ENCODE measurements at places on chromosomes 12 and 14. TPM values are rescaled to one million over a fixed set of nuclear protein-coding genes. Genes with fewer than 3 reads are reported as not detected.
A peak's percentile ranks its signal among the peaks of the same experiment; 100 is the strongest.

GRCh38 chr12:47821346-47821706 is 1.6 kb upstream of the HDAC7 start:
- DNase-seq: peak; percentile 22

- DNase-seq: no peak
Observed at GRCh38 chr12:130788515-130788914, 50.5 kb downstream of the STX2 start.

DNA sequence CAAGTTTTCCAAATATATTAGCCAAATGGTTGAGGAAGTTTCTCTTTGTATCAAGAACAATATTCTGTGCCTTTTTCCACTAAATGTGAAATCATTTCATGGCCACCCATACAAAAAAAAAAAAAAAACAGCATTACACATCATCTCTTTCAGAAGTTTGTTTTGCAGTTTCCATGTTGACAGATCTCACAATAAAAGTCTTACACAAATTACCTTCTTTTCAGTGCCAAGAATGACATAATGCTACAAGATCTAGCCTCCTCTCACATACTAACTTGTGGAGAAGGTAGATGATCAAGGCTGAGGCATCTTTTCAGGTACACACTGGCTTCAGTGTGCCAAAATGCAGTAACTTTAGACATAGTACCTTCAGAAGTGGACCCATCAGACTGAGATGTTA is 35.3 kb downstream of the PRKD1 start:
- no peak for DNase-seq

DNA sequence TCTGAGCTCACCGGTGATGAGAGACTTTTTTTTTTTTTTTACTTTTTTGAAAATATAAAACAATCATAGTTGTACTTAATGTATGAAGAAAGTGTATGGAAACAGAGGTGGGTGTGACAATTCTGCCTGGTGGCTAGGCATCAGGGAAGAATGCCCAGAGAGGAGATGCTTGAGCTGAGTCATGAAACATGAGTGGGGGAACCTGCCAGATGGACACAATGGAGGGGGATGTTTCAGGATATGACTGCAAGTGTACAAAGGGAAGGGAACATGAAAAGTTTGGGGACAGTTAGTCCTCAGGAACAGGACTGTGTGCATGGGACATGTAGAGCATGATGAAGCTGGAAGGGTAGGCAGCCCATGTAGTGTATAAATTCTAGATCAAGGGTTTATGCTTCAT is 274.2 kb upstream of the E2F7 start:
- DNase-seq: no peak

DNA sequence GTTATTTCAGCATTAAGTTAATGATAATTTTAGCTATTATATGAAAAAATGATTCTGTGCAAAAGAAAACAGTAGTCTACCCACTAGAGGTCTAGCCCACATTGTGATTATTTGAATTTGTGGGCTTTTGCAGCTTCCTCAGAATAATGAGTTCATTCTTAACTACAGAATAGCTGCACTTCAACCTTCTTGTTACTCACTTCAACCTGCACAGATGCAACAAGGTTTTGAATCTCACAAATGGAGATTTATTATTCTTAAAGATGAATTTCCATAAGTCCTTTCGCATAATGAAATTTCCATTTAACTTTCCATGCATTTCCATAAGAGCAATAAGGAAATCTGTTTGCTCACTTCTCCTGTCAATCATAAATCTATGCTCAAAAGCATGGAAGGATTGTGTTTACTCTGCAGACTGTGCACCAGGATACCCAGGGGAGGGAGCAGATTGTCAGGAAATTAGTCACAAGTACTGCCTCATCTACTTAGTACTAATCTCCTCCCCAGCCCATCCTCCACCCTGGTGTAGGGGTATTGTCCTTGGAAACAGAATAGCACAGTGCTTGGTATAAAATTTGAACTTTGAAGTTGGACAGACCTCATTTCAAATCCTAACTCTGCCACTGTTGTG is 24.1 kb downstream of the PTGER2 start:
- no peak for DNase-seq

DNA sequence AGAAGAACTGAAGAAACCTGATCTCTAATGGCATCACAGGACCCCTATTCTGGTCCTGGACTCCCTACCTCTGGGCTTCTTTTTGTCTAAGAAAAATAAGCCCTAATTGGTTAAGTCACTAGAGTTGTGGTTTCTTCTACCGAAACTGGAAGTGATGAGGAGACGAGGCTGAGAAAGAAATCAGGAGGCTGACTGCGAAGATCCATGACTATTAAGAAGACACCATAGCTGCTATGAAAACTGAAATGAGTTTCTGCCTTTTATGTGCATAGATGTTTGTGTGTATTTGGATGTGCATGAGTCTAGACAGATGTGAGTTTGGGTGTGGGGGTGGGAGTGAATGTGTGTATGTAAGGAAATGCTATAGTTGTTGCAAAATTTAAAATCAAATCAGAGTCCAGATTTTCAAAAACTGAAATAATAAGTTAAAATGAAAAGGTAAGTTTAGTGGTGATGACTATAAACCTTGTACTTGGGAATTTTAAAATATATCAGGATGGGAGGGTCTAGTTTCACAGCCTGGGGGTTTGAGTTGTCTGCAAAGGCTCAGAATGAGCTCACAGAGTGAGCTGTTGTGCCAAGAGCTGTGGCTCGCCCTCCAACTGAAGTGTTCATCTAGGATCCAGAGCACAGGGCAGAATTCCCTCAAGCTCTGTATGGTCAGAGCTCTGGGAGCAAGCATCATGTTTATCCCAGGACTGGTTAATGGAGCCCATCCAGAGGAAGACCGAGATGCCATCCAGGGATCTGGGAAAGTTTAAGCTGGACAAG is 94.9 kb downstream of the VCPKMT start:
- no peak for DNase-seq

GRCh38 chr12:7695566-7696197 is at the start of gene GDF3:
TSS of gene GDF3 (minus strand) at chr12:7695775. CDS start at chr12:7695728, 47 bp downstream.
- DNase-seq: no peak

DNA sequence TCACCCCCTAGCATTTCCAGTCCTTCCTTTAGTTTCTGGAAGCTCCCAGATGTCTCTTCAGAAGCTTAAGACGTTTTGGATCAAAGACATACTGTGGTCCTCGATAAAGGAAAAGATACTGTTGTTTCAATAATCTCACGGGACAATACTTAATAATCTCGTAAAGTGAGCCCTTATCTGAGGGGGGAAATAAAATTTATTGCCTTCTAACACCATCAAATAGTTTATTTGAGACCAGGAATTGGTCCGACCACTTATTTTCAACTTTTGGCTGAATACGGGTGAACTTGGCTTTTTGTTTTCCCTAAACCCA is 640 bp upstream of the G2E3 start:
- DNase-seq: no peak

DNA sequence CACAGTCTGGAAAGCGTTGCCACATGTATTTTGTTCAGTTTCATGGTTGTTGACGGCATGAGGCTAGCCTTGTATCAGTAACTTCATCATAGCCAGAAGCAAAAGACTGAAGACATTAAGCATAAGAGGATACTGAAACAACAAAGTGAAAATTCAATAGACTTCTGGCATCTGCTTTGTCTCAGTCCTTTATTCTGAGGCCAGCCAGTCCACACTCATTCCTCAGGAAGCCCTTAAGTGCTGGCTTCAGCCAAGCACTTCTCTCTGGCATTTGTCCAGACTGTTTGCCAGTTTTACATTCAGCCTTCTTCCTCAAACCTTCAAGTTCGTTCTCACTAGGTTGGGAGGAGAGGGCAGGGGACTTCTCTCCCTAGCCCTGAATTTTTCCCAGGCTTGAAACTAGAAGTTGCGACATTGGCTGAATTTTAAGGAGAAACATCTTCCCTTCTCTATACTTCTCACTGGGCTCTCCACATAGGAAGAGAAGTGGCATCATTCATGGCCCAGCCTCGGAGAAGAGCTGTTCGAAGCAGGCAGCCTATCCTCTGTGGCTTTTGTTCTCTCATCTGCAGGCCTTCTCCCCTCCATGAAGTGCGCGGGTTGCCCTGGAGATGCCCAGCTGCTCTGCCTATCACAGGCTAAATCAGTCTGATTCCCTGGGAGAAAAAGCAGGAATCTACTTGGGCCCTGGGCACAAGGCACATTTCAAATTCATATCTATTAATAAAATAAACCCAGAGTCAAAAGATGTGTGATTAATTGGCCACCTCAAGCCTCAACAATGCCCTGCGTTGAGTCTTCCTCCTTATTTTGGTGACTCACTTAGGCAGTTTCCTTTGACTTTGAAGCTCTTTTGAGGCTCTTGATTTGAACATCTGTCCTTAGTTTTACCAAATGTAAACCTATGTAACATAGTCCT is 130.9 kb upstream of the PLEKHA5 start:
- no peak for DNase-seq

GRCh38 chr14:67319142-67319541 is 40.5 kb downstream of the ATP6V1D start:
- no peak for DNase-seq

DNA sequence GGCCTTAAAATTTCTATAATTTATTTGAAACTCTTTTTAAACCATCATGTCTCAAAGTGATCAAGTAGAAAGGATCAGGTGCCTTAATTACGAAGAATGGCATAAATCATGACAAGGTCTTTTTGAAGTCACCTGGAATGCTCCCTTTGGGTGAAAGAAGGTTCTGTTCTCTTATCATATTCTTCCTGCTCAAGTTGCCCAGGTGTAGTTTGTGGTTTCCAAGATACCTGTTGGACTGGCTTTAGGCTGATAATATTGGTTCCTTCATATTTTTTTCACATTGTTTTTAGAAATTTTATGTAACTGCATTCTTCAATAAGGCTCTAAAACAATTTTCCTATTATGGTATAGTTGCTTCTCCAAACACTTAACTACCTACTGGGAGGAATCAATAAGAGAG is 29.2 kb downstream of the RASSF3 start:
- DNase-seq: no peak

GRCh38 chr12:1706632-1706980 is 15.7 kb downstream of the ADIPOR2 start:
- no peak for DNase-seq

- DNase-seq: no peak
Observed at GRCh38 chr14:71338153-71338552, 430.9 kb downstream of the PCNX1 start.

DNA sequence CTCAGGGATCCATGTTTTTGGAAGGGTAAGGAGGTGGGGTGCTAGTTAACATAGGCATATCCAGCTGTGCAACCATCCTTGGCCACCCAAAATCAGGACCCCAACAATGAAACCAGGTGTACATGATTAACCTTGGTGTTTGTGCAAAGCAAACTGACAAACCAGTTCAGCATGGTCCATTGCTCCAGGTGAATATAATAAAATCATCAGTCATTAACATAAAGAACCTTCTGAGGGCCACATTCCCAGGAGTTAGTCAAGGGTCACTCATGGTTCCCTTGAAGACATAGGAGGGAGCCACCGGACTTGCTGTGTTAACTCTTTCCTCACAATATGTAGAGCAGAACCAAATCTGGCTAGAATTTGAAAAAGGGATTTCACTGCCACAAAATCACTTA is 17.8 kb downstream of the SLC38A2 start:
- DNase-seq: no peak

DNA sequence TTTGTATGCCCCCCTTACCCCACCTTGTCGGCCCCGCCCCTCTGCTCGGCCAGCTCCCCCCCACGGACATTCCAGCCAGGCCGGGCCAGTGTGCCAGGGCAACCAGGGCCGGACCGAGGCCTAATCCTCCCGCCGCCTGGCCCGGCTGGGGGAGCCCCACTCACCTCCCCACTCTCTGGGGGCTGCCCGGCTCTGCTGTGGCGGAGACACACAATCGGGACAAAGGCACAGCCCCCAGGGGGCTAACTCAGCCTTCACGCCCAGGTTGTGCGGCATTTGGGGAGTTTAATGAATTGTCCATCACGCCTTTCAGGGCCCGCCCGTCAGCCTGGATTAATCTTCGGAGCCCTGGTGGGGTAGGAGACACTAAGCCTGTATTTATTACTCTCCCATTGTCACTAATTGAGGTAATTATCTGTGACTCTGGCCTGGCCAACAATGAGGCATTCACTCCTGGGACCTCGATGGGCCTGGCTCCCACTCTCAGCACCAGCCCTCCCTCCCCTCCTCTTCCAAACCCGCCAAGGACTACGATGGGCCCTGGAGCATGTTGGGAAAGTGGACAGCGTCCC is 8.7 kb downstream of the WNT1 start:
- no peak for DNase-seq

DNA sequence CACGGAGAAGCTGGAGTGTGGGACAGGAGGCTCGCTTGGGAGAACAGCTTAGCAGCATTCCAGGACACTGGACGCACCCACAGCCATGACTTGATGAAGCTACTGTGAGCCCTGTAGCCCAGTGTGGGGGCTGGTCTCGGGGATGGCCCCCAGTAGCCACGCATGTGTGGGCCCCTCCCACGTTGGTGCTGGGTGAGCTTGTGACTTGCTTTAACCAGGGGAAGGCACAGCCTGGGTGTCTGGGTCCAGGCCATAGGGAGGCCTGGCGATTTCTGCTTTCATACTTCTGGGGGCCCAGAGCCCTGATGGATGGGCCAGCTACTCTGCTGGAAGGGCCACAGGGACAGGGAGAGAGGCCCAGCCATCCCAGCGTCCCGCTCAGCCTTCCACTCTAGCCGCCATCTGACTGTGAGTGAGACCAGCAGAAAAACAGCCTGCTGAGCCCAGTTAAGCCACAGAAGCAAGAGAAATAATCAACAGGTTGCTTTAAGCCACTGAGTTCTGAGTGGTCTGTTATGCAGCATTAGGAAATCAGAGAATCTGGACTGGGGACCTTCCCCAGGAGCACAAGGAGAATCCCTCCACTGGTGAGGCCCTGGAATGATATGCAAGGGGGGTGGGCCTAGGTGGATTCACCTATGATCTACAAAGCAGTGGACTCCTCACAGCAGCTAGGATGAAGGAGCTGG is 16.1 kb downstream of the DIO3 start:
- DNase-seq: peak; percentile 57

DNA sequence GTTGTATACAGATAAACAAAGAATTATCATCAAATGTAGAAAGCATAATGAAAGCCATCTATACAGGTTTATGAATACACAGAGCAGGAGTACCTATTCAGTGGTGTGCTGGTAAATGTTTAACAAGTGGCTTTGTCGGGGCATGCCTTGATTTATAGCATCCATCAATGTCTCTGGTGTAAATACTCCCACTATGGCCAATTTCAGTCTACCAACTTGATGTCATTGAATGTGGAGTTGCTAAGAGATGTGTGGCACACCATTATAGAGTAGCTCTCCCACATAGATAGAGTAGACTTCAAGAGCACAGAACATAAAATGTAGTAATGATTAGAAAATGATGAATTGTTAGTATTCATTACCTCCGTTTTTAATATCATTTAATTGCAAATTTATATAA is 9.3 kb downstream of the GRIP1 start:
- no peak for DNase-seq

GRCh38 chr12:93441081-93441616 is 598 bp downstream of the UBE2N start:
- DNase-seq: no peak

The P2RX2 gene
- total RNA-seq: not detected

The USP44 gene
- 0.18 TPM for total RNA-seq

The PLCZ1 gene
- total RNA-seq: not detected

The FOXA1 gene
- total RNA-seq: not detected

The TDRD9 gene
- not detected for total RNA-seq

The KDM2B gene
- 21.3 TPM for total RNA-seq

The PARP2 gene
- total RNA-seq: 19.4 TPM

The HELB gene
- total RNA-seq: 2.9 TPM
